ENCODE measurements at places on chromosomes 16 and 17.
A peak's percentile ranks its signal among the peaks of the same experiment; 100 is the strongest.

DNA sequence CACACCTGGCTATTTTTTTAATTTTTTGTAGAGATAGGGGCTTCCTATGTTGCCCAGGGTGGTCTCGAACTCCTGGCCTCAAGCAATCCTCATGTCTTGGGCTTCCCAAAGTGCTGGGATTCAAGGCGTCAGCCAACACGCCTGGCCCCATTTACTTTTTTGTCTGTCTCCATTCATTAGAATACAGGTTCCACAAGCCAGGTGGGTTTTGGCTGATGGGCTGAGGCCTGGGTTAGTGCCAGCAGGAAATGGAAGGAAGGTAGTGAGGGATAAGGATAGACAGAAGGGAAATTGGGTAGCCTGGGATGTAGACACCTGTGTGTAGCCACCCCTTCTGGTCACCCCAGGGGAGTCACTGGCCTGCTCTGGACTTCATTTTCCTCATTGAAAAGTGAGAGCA, 4.4 kb upstream of the IL27 start:
- no peaks in the 10 kb centered on the region for H3K36me3 ChIP-seq
- H3K4me1 ChIP-seq: peaks cover 23% of the 10 kb centered on the region
- DNase-seq: no peak
- no peak overlapping the region for H3K4me3 ChIP-seq

- H3K27ac ChIP-seq: no peak overlapping the region
- H3K4me3 ChIP-seq: no peak overlapping the region
- no peaks in the 10 kb centered on the region for H3K27me3 ChIP-seq
- no peak for DNase-seq
- H3K4me1 ChIP-seq: no peaks in the 10 kb centered on the region
Measured at GRCh38 chr17:9715503-9716016, 70.2 kb downstream of the USP43 start.

DNA sequence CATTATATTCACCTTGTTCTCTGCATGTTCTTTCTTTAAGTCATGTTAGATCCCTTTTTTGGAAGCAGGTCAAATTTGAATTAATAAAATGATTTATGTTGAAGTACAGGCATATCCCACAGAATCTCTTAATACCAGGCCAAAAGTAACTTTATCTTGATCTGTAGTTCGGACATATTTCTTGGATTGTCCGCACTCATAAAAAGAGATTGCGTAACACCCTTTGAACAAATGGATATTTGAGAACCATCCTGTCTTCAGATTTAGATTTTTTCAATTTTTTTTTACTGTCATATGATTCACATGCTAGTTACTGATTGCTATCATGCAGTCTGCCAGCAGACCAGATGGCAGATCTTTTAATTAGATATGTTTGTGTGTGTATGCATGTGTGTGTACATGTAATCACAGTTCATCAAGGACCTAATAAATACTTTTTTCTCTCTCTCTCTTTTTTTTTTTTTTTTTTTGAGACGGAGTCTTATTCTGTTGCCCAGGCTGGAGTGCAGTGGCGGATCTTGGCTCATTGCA, 352.6 kb downstream of the WWOX start:
- no peak for DNase-seq
- H3K36me3 ChIP-seq: no peaks in the 10 kb centered on the region
- no peaks in the 10 kb centered on the region for H3K27me3 ChIP-seq
- no peak overlapping the region for H3K4me3 ChIP-seq
- no peak overlapping the region for H3K27ac ChIP-seq
- H3K4me1 ChIP-seq: no peaks in the 10 kb centered on the region

- no peaks in the 10 kb centered on the region for H3K4me1 ChIP-seq
- peaks cover 17% of the 10 kb centered on the region for H3K27me3 ChIP-seq
- H3K4me3 ChIP-seq: no peak overlapping the region
- no peak overlapping the region for H3K27ac ChIP-seq
- DNase-seq: no peak
- H3K36me3 ChIP-seq: no peaks in the 10 kb centered on the region
Measured at GRCh38 chr17:65413390-65413789, 148.1 kb downstream of the AXIN2 start.

- no peak overlapping the region for H3K27ac ChIP-seq
- no peak for DNase-seq
- H3K36me3 ChIP-seq: no peaks in the 10 kb centered on the region
- H3K27me3 ChIP-seq: peaks cover 29% of the 10 kb centered on the region
Measured at GRCh38 chr17:2027528-2028233, 2.3 kb upstream of the DPH1 start.

DNA sequence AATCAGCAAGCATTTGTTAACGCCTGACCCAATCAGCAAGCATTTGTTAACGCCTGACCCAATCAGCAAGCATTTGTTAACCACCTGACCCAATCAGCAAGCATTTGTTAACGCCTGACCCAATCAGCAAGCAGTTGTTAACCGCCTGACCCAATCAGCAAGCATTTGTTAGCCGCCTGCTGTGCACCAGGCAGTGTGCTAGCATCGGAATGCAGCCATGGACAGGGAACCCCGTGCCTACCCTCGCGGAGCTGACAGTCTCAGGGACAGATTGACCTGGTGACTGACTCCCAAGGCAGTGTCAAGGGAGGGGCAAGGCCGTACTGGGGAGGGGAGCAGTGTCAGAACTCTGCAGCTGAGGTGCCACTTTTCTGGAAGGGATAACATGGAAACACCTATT, 66.9 kb downstream of the ABR start:
- no peak for DNase-seq
- H3K27ac ChIP-seq: peak overlapping the region; percentile 66
- no peaks in the 10 kb centered on the region for H3K27me3 ChIP-seq
- H3K4me3 ChIP-seq: peak overlapping the region; percentile 57

DNA sequence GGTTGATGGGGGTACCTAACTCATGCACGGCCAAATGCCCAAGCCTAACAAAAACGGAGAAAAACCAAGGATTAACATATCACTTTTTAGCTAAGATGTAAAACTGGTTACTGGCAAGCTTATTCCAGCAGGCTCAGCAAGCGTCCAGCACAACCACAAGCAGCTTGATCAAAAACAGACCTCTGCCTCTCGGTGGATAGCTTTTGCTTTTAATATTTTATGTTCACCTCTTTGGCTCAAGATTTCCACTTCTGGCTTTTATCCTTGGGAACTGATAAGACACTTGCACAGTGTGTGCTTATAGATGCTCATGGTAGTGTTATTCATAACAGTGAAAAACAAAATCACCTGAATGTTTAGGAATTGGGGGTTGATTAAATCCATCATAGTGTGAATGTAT, 206.9 kb upstream of the CACNG5 start:
- H3K36me3 ChIP-seq: no peaks in the 10 kb centered on the region
- DNase-seq: no peak
- H3K4me3 ChIP-seq: no peak overlapping the region
- H3K27me3 ChIP-seq: peaks cover 21% of the 10 kb centered on the region
- H3K4me1 ChIP-seq: no peaks in the 10 kb centered on the region
- no peak overlapping the region for H3K27ac ChIP-seq

DNA sequence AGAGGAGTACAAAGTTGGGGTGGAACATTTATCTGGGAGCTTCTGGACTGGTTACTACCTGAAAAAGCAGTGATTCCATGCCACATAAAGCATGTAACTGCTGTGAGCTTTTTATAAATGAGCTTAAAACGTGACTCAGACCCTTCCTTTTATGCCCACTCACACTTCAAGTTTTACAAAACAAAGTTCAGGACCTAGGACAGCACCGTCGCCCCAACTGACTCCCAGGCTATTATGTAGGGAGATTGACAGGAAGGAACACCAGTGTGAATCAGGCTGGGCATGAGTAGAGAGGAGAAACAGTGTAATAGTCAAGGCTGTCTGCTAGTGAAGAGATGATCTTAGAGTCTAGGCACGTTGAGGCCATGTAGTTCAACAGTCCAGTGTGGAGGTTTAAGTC, 91.6 kb upstream of the DNAH9 start:
- no peak overlapping the region for H3K27ac ChIP-seq
- H3K4me3 ChIP-seq: no peak overlapping the region
- no peaks in the 10 kb centered on the region for H3K36me3 ChIP-seq
- H3K4me1 ChIP-seq: no peaks in the 10 kb centered on the region
- no peak for DNase-seq
- no peaks in the 10 kb centered on the region for H3K27me3 ChIP-seq

DNA sequence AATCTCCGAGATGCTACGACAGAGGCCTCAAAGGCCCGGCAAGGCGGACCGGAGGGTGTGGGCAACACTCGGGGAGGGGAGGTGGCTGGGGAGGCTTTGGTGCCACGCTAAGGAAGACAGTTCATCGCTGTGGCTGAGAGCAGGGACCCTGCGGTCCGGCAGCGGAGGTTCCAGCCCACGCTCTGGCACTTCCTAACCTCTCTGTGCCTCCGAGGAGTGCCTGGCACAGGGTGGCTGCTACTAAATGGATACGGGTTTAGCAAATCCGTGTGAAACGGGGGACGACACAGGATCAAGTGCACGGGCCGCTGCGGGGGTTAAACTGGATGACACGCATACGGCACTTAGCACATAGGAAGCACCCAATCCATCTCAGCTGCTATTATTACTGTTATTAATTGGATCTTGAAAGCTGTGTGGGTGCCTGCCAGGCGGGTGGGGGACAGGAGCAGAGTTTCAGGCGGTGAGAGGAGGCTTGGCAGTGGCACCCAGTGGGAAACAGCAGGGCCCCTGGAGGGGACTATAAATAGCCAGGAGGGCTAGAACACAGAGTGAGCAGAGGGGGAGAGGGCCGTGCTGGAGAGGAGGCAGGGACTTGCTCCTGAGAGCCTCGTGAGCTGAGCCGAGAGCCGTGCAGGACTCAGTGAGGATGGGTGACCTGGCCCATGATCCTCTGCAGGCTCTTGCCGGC, 45.0 kb downstream of the ABR start:
- no peak for DNase-seq
- no peaks in the 10 kb centered on the region for H3K27me3 ChIP-seq
- H3K4me3 ChIP-seq: no peak overlapping the region
- H3K4me1 ChIP-seq: peaks cover 29% of the 10 kb centered on the region

Measured in naive B cell (primary cell).